ENCODE measurements at places on chromosomes 4 and X.

GRCh38 chrX:129769467-129770154 lies 10.1 kb upstream of the SASH3 start:
- DNase-seq: no peak

DNA sequence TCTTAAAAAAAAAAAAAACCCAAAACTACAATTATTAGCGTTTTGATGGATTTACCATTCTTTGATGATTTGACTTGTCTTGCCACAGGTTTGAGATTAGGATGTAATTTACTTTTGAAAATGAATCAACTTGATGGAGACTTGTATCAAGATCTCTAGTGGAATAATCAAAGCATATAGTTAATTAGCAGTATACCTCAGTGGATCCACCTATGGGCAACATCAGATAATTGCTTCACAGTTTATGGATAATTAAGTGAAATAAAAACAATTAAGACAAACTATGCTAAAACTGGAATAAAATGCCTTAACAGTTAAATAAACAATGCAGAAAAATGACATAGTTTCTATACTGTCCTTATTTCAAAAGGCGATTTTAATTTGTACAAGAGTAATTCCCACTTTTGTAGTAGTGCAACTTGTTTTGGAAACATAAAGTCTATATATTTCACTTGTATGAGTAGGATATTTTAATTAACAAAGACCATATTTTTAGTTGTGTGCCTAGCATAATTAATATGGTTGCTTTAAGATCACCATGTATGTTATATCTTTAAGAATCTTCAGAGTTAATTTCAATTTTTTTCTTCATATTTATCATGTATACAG lies 4.2 kb downstream of the CPEB2 start:
- no peak for DNase-seq

DNA sequence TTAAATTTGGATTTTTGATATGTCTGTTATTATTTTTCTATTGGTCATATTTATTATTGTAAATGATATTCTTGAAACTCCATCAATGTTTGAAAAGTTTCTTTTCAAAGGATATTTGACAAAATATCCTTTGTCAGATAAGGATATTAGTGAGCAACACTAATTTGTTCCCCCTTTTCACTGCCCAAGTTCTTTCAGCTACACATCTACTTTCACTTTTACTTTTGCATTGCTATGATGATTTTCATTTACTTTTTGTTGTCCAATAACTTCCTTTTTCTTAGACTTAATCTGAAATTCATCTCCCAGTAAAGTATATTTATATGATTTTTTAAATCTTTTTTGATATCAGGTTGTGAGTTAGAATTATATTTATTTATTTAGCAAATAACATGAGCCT lies 542.3 kb upstream of the ADGRL3 start:
- DNase-seq: no peak

GRCh38 chr4:97978791-97979488 lies 164.3 kb downstream of the STPG2 start:
- no peak for DNase-seq

DNA sequence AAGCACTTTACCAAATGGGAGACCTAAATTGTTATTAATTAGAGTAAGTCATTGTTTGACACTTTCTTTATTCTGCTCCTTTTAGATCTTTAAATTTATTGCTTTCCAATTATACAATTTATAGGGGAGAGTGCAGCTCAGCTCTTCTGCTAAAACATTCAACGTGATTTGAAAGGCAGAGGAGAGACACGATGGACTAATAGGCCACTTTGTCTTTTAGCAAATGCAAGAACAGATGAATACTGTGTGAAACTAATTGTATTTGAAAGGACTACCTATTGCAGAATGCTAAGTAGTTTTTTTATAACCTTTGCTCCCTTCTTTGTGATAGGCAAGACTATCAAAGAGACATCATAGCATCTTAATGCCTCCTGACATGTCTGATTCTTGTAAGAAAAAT lies 320.4 kb upstream of the KLF3 start:
- no peak for DNase-seq

- no peak for DNase-seq
These were observed 52.7 kb downstream of the HTT-AS start for GRCh38 chr4:3021627-3022026.

GRCh38 chr4:167185465-167185864 lies 48.8 kb downstream of the SPOCK3 start:
- DNase-seq: no peak

All from cortex of kidney (tissue), 1 donor.